Amniotic epithelial cell (primary cell): ENCODE measurements at places on chromosomes 7 and 10.
A peak's percentile ranks its signal among the peaks of the same experiment; 100 is the strongest.

- DNase-seq = peak; percentile 61
These were observed 26.8 kb upstream of the TM9SF3 start for GRCh38 chr10:96613576-96613975.

DNA sequence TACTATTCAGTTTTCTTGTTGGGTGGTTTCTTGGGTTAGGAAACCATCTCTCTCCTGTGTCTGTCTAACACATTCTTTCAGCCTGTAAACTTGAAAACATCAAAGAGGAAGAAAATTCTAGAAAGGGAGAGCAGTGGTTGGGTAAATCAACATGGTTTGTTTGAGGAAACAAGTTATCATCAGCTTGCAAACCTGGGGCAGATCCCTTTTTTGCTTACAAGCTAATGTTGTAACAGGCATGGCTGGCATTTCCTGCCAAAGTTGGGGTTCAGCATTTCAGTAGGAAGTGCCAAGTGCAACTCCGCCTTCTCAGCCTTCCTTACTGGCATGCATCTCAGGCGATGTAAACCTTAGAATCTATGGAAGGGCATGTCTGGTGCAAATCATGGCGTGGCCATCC is 112.6 kb downstream of the EEPD1 start:
- no peak for DNase-seq

DNA sequence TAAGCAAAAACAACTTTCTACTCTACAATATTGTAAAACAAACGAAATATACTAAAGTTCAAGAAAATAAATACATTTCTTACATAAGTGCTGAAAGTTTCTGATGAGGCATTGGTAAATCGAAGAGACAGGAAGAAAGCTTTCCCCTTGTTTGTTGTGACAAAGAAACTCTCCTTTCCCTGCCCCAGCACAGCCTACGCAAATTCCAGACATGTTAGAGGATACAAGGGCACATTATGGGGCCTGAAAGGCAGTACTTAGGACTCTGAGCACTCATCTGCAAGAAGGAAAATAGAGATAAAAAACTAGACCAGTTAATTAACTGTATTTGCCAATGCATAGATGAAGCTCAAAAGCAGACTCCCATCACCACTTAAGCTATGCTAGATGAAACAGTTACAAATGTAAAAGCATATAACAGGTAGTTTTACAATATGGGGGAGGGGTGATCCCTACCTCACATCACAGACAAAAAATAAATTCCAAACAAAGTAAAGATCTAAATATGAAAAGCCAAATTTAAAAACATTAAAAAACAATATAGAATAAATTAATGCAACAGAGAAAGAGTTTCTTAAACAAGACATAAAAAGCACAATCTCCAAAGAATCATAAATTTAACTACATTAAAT is 21.8 kb downstream of the ARHGAP19 start:
- peak; percentile 33 for DNase-seq

- DNase-seq = no peak
These were observed 106.5 kb downstream of the MAPK8 start for GRCh38 chr10:48412933-48413332.

- no peak for DNase-seq
These were observed 15.7 kb upstream of the ZNF862 start for GRCh38 chr7:149822353-149822943.

DNA sequence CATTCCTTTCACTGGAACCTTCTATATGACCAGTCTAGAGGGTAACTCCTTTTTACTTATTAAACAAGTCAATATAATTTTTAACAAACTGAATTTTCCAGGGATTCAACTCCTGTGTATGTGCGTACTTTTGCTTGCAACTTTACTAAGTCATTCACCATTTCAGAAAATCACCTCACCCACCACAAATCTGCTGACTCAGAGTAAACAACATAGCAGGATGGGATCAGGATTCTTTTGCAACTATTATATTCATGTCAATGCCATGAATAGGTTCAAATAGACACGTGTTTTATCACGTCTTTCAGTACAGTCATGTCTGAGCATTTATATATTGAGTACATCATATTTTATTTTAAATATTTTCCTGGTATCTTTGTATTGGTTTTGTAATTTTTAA is 14.5 kb downstream of the CTTNBP2 start:
- no peak for DNase-seq

DNA sequence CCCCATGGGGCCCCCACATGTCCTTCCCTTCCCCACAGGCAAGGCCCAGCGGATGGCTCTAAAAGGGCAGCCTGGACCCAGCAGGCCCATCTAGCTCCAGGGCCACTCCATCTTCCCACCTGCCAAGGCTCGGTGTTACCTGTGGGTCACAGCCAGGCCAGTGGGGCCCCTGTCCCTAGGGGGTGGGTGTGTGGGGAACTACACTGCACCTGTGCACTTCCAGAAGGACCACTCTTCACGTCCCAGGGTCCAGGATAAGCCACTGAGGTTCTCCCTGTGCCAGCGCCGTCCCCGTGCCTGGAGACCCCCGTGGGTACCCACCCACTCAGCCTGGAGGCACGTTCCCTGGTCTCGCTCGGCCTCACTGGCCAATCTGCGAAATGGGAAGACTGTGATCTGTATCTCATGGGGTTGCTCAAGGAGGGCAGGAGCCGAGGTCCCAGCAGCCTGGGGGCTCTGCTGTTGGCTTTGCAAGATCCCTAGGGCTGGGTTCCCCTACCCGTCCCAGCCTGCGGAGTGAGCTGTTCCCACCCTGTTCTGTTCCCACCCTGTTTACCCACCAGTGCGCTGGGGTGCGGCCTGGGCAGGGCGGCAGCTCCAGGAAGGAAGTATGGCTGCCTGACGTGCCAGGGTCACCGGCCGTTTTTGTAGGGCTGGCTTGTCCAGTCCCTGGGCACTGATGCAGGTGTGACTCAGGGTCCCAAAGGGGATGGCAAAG is 4.6 kb downstream of the PWWP2B start:
- DNase-seq = no peak

GRCh38 chr7:18208921-18209320 is 181.3 kb upstream of the PRPS1L1 start:
- no peak for DNase-seq

DNA sequence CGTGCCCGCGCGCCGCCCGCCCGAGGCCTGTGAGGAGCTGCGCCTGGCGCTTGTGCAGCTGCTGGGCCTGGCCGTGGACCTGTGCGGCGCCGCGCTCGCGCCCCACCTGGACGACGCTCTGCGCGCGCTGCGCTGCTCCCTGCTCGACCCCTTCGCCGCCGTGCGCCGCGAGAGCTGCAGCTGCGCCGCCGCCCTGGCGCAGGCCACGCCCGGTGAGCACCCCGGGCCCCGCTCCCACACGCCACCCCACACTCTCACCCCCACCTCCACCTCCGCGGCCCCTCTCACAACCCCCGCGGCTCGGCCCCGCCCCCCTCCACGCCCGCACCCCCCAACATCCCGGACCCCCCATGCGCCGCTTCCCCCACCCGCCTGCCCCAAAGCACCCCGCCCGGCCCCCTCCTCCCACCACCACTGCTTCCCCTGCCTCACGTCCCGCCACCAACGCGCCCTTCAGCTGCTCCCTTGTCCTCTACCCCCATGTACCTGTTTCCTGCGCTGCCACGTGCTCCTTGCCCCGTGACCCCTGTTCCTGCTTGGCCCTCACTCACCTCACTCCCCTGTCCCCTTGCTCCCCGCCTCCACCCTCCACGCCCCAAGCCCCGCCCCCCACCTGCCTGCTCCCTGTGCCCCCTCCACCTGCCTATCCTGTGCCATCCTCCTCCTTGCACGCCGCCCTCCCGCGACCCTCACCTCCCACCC is at the start of gene PRKAR1B:
TSS of gene PRKAR1B (minus strand) at position 178 of the 702 bp plus-strand sequence. CDS start 15,776 bp downstream, outside the sequence.
- no peak for DNase-seq

GRCh38 chr7:149753375-149754233 is 19.8 kb downstream of the ZNF467 start:
- DNase-seq = peak; percentile 37

DNA sequence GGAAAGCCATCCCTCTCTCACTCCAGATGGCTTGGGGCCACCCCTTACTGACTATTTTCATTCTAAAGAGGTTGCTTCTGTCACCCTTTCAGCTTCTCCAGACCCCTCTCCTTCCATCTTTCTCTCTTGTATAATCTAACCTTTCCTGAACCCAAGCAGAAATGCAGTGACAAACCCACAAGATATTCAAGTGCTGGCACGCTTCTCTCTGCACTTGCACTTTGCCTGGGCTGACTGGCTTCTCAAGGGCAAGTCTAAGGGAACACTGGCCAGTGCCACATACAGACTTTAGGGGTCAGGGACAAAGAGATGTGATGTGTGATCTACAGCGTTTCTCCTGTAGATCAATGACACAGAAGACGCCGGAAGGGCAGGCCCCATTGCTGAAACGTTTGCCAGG is 150.4 kb upstream of the LANCL2 start:
- no peak for DNase-seq

GRCh38 chr7:5677538-5678294 is 103.7 kb downstream of the RNF216 start:
- DNase-seq = peak; percentile 63

DNA sequence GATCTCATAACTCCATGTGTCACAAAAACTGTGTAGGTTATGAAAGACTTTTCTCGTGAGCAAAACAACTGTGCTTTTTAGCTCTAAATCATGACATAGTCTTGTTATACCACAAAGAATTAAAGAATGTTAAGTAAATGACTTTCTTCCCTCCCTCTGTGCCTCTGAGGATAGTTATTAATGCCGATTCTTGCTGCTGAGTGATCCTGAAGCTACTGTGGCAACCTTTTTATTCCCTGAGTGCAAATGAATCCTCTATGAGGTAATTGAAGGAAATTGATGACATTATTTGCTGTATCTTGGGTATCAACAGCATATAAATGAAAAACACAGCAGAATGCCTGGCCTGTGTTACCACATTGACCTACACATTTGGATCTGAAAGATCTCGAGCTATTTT is 142.2 kb upstream of the HDAC9 start:
- no peak for DNase-seq

GRCh38 chr7:87982116-87982515 is 48.1 kb downstream of the ADAM22 start:
- DNase-seq = no peak

- peak; percentile 76 for DNase-seq
These were observed 36.5 kb downstream of the KLF6 start for GRCh38 chr10:3748484-3748883.

DNA sequence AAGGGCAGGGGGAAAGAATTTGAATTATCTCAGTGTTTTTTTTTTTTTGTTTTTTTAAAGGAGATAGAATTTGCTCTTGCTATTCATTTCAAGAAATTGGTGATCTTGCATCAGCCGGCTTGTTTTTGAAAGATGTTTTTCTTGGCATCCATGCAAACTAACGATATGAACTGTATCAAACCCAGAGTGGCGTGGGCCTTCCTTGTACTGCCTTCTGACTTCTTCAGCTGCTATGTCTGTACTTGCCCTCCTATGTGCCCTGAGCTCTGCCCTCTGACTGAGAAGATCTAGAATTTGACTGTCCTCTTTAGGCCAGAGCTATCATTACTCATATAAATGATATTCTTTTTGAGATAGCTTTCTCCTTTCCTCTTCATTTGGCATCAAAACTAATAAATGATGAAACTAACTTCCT is 183.1 kb downstream of the EXOC4 start:
- DNase-seq = peak; percentile 36

GRCh38 chr10:58157076-58157766 is 110.5 kb downstream of the IPMK start:
- DNase-seq = peak; percentile 94

DNA sequence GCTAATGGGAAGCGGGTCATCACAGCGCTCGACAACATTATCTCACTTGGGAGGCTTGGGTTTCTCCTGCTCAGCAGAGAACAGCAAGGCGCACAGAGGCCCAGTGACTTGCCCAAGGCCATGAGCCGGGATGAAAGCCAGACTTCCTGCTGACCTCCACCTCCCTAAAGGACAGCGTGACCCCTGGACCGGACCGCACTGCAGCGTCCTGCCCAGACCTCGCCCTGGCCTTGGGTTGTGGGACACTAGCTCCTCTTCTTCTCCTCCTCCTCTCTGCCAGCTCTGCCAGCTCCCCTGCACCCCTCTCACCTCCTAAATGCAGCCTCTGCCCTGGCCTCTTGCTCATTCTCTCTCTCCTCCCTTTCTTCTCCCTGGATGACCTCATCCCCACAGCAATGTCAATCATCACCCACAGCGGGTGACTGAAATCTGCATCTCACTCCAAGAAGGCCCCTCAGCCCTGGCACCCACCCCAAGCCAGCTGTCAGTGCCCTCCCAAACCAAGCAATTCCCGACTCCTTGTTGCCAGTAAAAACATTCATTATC is 19.4 kb downstream of the SPOCK2 start:
- peak; percentile 55 for DNase-seq

- no peak for DNase-seq
These were observed 151.6 kb downstream of the EMX2 start for GRCh38 chr10:117694190-117694589.

- DNase-seq = no peak
These were observed 59.0 kb downstream of the IKZF1 start for GRCh38 chr7:50363327-50364060.

GRCh38 chr7:83876593-83876992 is 227.7 kb upstream of the SEMA3E start:
- DNase-seq = peak; percentile 7

DNA sequence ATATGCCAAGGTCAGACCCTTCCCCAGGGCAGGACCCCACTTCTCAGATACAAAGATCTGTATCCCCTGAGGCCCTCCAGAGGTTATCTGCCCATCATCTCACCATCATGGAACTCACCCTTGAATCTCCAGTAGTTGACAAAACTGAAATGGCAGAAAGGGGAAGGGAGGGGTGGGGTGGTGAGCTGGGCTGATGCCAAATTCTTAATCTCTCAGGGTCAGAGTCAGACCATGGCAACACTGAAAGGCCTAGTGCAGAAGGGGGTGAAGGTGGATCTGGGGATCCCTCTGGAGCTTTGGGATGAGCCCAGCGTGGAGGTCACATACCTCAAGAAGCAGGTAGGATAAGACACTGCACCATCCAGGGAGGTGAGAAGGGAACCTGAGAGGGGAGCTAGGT is 3.1 kb downstream of the CNPY4 start:
- DNase-seq = no peak

DNA sequence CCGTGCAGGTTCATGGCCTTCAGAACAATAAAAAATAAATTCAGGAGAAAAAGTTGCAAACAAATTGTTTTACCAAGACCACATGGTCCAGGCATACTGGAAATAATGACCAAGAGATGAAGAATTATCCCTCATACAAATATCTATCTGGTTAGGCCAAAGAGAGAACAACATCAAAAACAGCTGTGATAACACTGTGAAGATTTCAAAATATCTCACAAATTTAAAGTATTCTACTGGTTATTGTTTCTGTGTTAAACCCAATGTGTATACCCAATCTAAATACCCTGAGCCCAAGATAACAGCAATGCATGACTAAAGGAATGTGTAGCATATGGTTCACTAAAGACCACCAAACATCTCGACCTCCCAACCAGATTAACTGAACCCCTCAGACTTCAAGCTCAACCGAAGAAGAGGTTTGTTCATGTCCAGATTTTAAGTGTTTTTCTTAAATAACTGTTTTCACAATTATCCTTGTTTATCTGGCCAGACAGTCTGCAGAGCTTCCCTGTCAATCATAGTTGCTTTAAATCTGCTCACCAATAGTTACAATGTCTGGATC is 10.9 kb downstream of the OR9A2 start:
- peak; percentile 8 for DNase-seq

- DNase-seq = no peak
These were observed 4.3 kb upstream of the NEUROG3 start for GRCh38 chr10:69577268-69578232.

GRCh38 chr10:110076559-110077318 is 69.0 kb downstream of the ADD3 start:
- peak; percentile 99 for DNase-seq

- DNase-seq = no peak
These were observed 181.8 kb upstream of the LRRN3 start for GRCh38 chr7:110909117-110909516.
